AG10803 (cell line): ENCODE measurements at places on chromosomes 7 and 10.
A peak's percentile ranks its signal among the peaks of the same experiment; 100 is the strongest.

DNA sequence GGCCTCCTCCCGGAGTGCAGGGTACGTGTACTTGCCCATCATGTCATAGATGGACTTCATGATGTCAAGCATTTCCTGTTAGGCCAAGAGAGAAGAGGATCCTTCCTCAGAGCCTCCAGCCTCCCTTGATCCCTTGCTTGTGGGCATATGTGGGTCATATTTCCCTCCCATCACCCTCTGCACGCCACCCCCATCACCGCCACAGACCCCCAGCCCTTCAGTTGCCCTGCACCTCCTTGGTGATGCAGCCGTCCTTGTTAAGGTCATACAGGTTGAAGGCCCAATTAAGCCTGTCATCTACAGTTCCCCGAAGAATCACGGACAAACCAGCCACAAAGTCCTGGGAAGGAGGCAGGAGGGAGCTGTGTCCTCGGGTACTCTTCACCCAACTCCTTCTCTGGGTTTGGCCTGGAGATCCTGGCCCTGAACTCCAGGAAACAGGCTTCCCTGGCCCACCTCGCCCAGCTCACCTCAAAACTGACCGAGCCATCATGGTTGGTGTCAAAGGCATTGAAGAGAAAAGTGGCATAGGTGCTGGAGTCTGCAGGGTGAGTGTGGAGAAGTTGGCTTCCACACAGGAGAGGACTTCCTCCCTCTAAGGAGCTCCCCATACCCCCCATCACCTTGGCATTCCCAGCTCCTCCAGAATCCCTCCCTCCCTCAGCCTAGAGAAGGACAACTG lies 9.8 kb upstream of the OGA start:
- DNase-seq = no peak

DNA sequence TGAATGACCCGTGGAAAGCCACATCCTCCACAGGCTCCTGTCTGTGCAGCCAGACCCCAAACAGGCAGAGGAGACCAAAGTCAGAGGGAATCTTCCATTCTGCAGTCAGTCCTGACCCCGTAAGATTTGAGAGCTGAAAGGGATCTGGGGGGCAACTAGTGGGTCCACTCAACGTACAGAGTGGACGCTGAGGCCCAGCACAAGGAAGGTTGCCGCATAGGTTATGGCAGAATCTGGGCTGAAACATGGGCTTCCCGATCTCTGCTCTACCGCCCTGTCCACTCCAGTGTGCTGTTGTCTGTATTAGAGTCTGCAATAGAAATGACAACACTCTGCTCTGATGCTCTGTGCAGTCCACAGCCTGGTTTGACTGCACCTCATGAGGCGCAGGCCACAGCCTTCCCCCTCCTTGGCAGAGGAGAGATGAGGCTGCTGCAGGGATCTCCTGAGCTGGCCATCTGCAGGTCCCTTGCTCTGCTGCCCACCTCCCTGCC lies 7.9 kb upstream of the ZNF22 start:
- no peak for DNase-seq

DNA sequence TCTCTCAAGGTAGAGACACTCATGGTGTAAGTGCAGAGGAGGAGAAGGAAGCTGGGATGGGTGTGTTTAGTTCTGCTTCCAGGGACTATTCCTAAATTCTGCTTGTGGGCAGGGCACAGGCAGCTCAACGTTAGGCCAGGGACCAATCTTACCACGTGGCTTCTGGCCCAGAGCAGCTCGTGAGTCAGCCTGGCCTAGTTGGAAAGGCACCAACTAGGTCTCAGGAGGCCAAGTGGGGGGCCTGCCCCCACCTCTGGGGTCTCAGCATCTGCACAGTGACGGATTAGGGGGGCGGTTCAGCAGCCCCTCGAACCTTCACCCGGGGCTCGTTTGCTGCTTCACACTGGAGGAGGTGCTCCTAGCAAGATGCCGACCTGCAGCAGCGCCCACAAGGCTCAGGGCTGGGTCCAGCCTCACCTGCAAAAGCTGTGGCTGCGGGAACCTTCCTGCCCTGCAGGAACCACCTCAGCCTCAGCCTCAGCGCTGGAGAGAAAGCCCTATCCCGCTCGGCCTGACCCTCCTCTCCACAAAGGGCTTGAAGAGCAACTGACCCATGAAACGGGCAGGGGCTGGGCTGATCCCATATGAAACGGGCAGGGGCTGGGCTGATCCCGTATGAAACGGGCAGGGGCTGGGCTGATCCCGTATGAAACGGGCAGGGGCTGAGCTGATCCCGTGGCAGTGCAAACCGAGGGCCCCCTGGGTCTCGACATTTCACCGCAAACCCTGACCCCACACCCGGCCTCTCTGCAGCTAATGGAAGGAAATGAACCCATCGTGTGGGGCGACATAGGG lies 447.4 kb downstream of the DNAJB6 start:
- no peak for DNase-seq

DNA sequence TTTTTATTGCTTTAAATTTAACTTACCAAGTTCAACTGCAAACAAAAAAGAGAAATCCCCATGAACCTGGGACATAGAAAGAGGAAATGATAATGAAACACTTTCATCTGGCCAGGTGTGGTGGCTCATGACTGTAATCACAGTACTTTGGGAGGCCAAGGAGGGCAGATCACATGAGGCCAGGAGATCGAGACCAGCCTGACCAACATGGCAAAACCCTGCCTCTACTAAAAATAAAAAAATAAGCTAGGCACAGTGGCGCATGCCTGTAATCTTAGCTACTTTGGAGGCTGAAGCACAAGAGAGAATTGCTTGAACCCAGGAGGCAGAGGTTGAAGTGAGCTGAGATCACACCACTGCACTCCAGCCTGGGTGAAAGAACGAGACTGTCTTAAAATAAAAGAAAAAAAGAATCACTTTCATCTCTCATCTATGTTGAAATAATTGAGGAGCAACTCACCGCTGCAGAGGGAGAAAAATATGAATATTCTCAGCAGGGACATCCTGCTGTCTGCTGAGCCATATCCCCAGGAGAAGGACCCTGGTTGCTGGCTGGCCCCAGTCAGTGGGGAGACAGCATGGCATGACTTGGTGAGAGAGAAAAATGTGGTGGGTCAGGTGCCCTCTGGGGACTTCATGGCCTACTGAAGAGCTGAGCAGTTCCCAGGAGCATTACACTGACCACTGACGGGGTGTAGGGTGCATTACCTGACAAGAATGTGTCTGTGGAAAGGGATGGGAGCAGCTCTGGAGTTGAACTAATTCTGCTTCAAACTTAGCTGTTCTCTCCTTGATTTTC lies 22.8 kb upstream of the TARP start:
- DNase-seq = no peak

DNA sequence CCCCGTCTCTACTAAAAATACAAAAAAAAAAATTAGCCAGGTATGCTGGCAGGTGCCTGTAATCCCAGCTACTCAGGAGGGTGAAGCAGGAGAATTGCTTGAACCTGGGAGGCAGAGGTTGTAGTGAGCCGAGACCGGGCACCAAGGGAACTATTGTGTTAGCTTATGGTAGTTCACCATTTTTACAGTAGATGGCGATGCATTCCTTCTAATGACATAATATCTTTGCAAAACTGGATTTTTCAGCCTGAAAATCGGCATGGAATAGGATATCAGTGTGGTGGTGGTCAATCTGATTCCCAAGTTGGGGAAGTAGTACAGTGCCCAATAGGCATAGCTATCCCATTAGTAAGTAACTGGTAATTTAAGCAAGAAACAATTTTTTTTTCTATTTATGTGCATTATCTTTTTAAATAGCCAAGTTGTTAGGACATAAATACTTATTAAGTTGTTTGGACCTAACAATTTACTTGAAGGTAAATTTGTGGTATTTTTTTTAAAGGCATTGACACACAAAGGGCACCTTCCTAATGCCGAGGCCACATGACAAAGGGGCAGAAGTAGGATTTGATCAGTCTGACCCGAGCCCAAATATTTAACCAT lies 17.6 kb upstream of the IMPDH1 start:
- DNase-seq = peak; percentile 58

- no peak for DNase-seq
Observed at GRCh38 chr7:103009466-103010185, 65.0 kb downstream of the FBXL13 start.

- no peak for DNase-seq
Observed at GRCh38 chr7:113321201-113321600, 202.8 kb upstream of the SMIM30 start.

DNA sequence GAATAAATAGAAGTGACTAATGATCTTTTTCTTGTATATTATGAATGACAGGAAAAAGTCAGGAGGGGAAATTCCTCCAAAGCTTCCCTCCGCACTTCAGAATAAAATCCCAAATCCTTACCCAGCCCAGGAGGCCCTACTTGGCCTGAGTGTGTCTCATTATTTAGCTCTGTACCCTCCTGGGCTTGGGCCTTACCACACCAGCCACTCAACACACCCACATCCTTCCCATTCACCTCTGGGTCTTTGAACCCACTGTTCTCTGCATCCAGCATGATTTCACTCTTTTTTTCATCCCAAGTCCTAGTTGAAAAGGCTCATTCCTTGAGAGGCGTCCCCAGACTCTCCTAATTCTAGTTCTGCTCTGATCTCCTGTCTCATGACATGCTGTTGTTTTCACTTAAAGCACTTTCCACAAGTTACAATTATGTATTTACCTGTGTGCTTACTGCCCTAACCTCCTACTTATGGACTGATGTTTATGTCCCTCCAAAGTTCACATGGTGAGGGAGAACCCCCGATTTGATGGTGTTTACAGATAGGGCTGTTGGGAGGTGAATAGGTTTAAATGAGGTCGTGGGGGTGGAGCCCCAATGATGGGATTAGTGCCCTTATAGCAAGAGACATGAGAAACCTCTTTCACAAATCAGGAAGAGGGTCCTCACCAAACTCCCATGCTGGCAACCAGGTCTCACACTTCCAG lies 6.4 kb downstream of the NOD1 start:
- DNase-seq = no peak

- peak; percentile 43 for DNase-seq
Observed at GRCh38 chr7:102916881-102917280, 4.1 kb downstream of the LRRC17 start.

DNA sequence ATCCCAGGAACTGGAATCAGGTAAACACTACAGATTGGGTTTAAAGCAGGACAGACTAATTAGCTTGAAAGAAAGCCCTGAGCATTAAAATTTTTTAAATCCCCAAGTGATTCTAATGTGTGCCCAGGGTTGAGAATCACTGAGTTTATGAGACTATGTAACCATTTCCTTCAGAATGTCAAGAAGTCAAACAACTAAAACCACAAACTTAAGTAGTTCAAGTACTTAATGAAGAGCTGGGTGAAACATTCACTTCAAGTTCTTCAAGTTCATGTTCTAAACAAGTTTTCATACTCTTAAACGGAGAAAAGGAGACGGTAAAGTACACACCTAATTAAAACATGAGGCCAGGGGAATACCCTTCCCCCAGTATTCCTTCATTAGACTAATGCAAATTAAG lies 28.2 kb upstream of the TLL2 start:
- DNase-seq = no peak

DNA sequence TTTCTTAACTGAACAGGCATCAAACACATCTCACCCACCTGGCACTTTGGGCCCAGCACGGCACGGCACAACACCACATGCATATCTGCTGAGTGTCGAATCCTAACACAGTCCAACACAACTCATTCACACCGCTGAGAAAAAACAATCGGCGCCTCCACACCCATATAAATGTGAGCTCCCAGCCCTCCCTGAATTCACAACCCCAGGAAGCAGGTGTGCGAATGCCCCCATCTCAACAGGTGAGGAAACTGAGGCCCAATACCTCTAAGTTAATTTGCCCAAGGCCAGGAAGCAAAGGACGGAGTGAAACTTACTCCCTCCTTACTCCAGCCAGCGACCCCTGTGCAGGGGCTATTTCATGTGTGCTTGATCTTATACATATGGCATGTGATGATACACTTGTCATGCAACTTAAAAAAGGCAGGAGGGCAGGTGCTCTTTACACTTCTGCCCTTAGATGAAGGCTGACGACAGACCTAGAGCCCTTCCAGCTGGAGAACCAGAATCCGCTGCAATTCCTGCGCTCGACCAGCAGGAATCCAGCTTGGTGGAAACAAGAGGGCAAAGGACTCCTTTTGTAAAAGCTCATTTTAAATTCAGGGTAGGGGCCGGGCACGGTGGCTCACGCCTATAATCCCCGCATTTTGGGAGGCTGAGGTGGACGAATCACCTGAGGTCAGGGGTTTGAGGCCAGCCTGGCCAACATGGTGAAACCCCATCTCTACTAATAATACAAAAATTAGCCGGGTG lies 116.0 kb downstream of the LARP4B start:
- DNase-seq = no peak

- DNase-seq = no peak
Observed at GRCh38 chr10:121816197-121816596, 111.6 kb downstream of the ATE1 start.

DNA sequence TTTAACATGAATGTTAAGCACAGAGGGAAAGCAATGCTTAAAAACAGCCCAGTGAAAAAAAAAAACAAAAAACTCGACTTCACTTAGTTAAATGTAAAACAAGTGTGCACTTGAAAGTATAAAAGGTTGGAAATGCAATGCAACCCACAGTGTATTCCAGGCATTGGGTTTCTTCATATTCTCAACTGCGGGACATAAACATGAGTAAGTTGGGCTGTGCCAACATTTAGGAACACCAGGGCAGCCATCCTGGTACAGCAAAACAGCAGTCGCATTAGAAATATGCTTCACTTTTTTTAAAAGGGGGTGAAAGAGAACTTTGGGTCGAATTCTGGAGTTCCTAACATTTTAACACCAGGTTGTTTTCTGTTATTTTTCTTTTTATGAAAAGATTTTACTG lies 937 bp downstream of the STEAP1 start:
- peak; percentile 34 for DNase-seq

- no peak for DNase-seq
Observed at GRCh38 chr7:100423315-100423714, 5.2 kb downstream of the ZCWPW1 start.

GRCh38 chr7:64625114-64626082 lies 40.5 kb upstream of the ZNF107 start:
- no peak for DNase-seq

- no peak for DNase-seq
Observed at GRCh38 chr7:95804052-95804451, 31.7 kb downstream of the DYNC1I1 start.

DNA sequence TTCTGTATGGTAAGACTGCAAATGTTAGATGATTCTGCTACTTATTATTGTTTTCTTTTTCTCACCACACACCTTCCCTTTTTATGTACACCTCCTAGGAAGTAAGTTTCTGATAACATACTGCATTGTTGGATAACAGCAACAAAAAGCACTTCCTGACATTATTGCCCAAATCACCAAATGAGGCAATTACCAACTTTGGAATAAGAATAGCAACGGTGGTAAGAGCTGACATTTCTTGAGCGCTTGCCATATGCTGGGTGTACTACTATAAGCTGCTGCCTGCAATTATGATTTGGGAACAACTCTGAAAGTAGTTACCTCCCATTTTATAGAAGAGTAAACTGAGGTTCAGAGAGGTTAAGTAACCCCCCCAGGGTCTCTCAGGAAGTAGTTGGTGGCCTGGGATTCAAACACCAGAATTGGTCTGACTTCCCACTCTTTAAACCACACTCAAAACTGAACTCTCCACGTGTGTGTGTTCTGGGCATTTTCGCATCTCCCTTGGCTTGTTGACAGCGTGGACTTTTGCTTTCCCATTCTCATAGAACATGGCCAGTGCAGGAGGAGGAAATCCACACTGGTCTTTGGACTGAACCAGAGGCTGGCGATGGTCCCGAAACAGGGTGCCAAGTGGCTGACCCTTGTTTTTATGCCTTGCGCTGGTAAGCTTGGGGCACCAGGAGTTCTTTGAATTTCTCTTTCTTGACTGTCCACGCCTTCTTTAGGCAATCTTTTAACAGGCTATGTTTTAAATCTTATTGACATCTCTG lies 71.4 kb downstream of the TCF7L2 start:
- DNase-seq = peak; percentile 32
